Midbrain (tissue), 1 donor: ENCODE measurements at places on chromosomes 13 and 19.

GRCh38 chr13:51770681-51771417 lies 33.1 kb downstream of the DHRS12 start:
- DNase-seq = no peak

GRCh38 chr13:25249001-25249543 lies 38.2 kb downstream of the MTMR6 start:
- DNase-seq = peak; percentile 82

DNA sequence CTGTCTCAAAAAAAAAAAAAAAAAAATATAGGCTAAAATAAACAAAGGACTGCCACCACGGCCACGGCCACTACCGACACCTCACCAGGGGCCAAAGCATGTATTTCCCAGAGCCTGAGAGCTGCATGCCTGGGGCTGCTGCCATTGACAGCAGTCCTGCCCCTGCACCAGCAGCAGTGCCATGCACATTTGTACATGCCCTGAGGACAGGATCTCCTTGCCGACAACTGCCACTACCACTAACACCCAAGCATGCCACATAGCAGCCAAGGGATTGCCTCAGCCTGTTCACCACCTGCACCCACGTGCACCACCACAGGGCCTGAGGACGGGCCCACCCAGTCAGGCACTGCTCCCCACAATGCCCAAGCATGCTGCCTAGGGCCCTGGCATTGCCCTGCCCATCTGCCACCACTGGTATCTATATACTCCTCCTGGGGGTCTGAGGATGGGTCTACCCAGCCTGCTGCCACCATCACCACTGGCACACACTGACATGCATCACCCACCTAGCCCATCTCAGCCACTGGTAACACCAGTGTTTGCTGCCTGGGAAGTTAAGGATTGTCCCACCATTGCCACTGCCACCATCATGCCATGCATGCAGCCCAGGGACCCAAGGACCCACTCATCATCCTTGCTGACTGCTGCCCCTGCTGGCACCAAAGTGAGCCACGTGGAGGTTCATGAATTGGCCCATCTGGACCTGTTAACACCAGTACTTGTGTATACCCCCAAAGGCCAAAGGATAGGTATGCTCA lies 10.6 kb upstream of the NUP62 start:
- no peak for DNase-seq

DNA sequence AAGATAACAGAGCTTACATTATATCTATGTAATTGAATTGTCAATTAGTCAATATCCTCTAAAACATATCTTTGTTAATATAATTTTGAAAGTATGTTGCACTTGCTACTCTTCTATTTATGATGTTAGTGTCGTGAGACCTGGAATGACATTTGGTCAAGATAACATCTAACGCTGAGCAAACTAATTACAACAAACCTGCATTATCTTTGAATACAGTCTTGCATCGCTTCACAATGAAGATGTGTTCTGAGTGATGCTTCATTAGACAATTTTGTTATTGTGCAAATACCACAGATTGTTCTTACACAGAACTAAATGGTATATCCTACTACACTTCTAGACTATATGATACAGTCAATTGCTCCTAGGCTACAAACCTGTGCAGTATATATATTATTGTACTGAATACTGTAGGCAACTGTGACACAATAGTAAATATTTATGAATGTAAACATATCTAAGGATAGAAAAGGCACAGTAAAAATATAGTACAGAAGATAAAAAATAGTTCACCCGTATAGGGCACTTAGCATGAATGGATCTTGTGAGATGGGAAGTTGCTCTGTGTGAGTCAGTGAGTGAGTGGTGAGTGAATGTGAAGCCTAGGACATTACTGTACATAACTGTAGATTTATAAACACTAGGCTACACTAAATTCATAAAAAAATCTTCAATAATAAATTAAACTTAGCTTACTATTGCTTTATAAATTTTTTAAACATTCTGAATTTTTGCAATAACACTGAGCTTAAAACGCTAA lies 1773.8 kb downstream of the PCDH9 start:
- DNase-seq = no peak

GRCh38 chr19:44745341-44745831 lies 3.1 kb upstream of the BCL3 start:
- no peak for DNase-seq

DNA sequence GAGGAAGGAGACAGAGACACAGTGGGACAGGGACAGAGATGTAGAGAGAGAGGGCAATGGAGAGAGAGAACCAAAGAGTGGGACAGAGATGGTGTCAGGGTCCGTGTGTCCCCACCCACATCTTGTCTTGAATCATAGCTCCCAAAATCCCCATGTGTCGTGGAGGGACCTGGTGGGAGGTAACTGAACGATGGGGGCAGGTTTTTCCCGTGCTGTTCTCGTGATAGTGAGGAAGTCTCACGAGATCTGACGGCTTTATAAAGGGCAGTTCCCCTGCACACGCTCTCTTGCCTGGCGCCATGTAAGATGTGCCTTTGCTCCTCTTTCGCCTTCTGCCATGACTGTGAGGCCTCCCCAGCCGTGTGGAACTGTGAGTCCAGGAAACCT lies 7.5 kb upstream of the PLA2G4C start:
- no peak for DNase-seq

DNA sequence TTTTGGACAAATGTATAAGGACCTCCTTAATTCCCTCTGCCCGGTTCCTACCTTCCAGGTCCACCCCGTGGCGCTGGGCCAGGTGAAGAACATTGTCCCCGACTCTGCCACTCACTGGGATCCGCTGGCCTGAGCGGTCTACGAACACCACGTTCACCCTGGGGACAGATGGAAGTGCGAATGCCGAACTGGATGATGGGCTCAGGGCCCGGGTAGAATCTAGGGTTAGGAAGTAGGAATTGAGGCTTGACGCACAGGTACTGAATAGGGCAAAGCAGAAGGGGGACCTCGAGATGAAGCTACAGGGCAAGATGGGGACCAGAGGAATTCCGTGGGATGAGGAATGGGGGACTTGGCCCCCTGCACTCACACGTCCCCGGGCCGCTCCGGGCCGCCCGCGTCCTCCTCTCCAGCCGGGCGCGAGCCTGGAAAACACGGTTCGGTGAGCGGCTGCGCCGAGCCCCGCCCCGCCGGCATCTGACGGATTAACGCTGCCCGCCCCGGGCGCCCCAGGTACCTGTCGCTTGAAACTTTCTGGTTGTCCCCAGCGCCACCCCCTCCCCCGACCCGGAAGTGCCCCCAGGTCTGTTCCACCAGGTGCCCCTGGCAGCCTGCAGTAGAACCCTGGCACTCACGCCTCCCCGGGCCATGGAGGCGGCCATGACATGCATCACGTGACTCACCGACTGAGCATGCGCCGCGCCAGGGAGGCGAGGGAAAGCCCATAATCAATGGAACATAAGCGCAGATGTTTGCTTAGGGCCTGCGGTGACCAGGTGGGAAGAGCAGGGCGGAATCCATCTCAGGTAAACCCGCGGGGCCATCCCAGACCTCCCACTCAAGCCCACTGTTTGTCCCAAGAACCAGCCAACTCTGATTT lies at the start of gene FDX2:
FDX2 (minus strand) TSS at position 681 of the 880 bp plus-strand sequence; CDS start at position 662, 19 bp downstream.
- DNase-seq = peak; percentile 90

GRCh38 chr19:41297628-41298347 lies 12.2 kb upstream of the CCDC97 start:
- no peak for DNase-seq

DNA sequence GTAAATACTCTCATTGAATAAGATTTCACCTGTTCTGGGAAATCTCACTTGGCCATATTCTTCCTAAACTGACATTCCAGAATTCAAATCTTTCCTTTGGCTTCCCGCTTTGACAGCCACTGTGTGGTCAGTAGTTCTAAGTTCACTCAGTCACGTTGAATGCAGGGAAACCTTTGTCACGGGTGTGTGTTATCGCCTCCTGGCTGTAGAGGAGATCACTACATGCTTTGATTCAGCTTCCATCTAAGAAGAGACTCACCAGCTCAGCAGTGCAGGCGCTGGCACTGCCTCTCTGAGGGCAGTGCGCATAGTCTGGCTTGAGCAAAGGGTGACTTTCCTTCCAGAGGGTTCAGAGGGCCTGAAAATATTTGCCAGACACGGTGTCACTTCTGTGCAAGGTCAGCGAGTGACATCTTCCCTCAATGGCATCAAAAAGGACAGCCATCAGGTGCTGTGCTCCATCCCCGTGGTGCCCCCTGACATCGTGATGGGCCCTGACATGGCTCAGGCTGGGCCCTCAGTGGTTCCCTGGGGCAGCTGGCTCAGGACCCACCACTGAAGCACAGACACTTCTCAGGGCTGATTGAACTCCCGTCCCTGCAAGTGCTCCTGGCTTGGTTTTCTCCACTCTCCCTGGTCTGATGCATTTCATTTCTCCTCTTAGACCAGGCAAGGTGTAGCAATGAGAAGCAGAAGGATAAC lies 635.4 kb upstream of the ARGLU1 start:
- no peak for DNase-seq

- DNase-seq = no peak
Measured at GRCh38 chr13:30725326-30726085, 9.8 kb upstream of the ALOX5AP start.

GRCh38 chr19:55179606-55180484 lies at the start of gene SYT5:
Gene SYT5, minus strand, starts transcription at chr19:55180289. Its CDS starts 1,248 bp downstream, at chr19:55179041.
- DNase-seq = no peak

DNA sequence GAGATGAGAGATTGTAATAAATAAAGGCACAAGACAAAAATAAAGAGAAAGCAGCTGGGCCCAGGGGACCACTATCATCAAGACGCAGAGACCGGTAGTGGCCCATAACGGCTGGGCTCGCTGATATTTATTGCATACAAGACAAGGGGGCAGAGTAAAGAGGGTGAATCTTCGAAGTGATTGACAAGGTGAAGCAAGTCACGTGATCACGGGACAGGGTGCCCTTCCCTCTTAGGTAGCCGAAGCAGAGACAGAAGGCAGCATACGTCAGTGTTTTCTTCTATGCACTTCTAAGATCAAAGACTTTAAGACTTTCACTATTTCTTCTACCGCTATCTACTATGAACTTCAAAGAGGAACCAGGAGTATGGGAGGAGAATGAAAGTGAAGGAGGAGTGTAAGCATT lies 4.6 kb upstream of the PRKCG start:
- no peak for DNase-seq

DNA sequence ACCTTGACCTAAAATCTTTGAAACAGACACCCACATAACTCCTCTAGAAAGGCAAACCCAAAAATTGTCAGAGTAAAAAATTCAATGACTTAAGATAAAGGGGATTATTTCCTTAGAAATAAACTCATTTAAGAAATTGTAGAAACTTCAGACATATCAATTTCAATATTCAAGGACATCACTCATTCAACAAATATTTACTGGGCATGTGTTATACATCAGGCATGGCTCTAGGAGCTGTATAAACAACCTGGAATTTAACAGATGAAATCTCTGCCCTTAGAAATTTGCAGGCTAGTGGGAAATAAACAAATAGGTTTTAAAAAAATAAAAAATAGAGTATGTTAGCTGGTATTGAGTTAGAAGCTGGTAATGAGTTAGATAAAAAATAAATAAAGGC lies 84.0 kb upstream of the LSM14A start:
- no peak for DNase-seq

GRCh38 chr13:94329754-94330551 lies 149.5 kb downstream of the DCT start:
- DNase-seq = no peak

GRCh38 chr19:1841209-1841924 lies 6.9 kb downstream of the REXO1 start:
- DNase-seq = no peak

DNA sequence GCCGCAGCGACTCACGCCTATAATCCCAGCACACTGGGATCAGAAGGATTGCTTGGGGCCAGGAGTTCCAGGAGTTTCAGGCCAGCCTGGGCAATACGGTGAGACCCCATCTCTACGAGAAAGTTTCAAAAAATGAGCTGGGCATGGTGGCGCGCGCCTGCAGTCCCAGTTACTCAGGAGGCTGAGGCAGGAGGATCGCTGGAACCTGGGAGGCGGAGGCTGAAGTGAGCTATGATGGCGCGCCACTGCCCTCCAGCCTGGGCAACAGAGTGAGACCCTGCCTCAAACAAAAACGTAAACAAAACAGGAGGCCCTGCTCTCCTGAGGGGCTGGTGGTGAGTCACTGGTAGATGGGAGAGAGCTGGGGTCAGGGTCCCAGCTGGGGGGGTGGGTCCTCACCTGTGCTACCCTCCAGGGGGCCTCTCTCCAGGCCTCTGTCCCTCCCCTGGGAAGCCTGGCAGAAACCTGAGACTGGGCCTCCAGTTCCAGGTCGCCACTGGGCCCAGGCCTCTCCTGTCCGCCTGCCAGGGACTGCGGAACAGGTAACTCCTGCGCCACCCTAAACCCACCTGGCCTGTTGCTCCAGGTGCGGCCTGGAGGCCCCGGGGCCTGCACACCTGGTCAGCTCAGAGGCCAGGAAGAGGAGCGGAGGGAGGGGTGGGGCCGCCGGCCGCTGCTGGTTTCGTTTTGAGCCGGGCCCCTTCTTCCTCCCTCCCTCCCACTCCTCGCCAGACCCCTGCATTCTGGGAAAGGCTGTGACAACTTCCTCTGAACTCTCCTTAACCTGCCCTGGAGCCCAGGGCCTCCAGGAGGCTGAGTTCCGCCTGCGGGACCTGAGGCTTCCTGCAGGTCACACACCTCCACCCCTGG lies 17.2 kb upstream of the ZBTB7A start:
- no peak for DNase-seq

DNA sequence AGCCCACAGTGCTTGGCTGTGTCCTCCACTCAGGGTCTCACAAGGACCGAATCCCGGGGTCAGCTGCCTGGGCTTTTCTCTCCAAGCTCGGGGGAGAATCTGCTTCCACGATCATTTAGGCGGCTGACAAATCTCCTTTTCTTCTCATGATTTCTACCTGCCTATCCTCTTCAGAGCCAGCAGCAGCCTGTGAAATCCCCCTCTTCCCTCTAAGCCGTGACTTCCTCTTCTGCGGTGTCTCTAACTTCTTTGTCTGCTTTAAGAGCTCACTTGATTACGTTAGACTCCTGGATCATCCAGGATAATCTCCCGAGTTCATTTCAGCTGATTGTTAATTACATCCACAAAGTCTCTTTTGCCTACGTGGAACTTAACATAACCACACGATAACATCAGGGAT lies 22.5 kb upstream of the ZNF845 start:
- DNase-seq = no peak

DNA sequence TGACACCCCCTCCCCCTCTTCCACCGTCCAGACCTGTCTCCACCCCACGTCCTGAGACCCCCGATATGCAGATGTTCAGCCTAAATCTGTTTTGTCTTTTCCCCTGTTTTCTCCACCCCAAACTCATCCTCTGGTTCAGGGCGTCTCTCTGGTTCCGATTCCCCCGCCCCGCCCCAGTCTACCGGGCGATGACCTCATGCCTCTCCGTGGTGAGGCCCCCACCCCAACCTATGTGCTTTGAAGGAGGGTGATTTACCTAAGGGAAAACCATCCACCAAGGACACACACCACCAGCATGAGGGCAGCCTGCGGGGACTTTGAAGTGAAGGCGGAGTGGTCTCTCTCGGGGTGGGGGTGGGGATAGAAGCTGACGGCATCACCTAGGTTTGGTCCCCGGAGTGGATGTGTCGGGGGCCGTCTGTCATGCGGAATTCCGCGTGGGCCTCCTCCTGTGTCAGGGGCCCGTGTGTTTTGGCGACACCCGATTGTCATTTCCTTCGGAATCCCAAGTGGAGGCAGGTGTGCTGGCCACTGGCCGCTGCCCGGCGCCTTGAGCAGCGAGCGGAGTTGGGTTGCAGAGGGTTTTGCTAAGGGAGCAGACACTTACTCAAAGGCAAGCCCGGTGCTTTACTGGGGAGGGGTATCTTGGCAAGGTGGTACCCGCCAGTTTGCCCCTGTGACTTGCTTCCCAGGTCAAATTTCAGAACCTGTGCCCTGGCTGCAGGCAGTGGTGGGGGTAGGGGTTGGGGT lies 1.4 kb downstream of the FZR1 start:
- no peak for DNase-seq
